ENCODE measurements at places on chromosomes 5 and 9.

DNA sequence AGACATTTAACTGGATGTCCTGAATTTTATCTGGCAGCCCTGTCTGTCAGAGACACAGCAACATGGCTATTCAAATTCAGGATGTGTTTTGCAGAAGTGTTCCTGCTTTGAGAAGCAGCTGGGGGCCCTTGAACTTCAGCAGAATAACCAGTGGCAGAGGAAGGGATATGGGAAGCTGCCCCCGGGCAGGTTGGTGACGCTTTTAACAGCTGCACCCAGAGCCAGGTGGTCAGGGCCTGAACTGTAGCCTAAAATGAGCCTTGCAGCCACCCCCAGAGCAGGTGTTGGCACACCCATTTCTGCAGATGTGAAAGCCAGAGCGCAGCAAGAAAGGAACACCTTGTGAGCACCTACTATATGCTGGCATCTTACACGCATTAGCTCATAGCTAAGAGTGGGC is 128.7 kb upstream of the BOD1 start:
- no peak for DNase-seq

GRCh38 chr5:171513591-171513990 is 94.1 kb downstream of the FGF18 start:
- DNase-seq, result no peak

- DNase-seq, result no peak
Observed at GRCh38 chr5:12615141-12615820, 711.0 kb upstream of the CTNND2 start.

GRCh38 chr5:151250346-151251000 is 2.5 kb upstream of the GM2A start:
- no peak for DNase-seq

GRCh38 chr5:68544091-68544647 is 328.6 kb downstream of the PIK3R1 start:
- no peak for DNase-seq

GRCh38 chr9:4879115-4879558 is 86.4 kb downstream of the RCL1 start:
- no peak for DNase-seq

- DNase-seq, result peak; percentile 83
Observed at GRCh38 chr5:56457887-56458812, 225.0 kb upstream of the ANKRD55 start.

DNA sequence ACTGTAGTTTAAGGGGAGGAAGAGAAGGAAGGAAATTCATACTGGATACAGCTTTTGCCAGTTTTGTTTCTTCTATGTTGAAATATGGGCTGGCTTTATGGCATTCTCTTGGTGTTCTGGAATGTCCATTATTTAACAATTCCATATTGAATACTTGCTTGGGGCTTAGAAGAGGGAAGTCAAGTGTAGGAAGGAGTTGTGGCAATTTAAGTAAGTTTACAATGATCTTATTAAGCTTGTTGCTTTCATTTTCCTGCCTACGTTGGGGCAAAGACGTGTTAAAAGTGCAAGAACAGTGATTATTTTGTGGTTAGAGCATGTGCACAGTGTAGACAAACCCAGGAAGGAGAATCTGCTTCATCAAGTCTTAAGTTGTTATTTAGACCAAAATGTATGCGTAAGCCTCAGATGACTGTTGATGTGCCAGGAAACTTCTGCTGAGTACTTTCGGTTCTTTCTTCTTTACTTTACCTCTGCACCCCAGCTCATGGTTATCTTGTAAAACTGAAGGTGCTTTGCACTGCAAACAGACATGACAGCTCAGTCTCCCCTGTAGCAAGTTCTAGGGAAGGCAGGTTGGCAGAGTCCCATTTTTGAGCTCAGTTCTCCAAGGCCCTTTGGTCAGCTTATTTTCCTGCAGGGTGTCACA is 75.8 kb downstream of the F2RL2 start:
- peak; percentile 11 for DNase-seq

DNA sequence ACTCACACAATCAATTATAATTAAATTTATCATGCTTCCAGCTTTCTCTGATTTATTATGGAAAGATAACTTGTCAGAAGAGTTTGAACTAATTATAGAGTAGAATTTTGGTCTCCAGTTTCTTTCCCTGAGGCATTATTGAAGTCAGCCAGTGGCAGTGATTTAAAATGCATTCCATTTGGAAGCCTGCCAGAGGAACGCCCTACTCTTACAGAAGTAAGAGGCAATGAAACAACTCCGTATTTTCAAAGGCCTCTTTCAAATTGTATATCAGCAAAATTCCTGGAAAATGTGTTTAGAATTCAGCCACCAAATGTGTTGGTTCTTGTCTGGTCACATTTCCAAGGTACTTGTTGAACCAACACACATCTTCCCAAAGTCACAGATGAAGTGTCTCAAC is 640.9 kb downstream of the SEMA5A start:
- peak; percentile 67 for DNase-seq

DNA sequence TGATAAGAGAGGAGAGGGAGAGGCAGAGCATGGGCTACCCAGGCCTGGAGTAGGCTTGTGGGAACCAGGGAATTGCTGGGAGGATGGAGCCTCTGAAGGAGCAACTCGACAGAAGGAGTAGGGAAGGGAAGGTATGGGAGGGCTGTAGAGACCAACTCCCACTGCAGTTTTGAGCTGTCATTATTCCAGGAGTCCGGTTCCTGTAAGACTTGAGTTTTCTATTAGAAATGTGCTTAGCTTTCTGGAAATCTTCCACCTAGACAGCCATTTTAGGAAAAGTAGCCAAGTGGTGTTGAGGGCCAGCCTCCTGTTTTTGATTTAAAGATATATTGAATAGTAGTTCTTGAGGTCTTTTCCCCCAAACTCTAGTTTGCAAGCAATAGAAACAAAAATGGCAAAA is 323.5 kb downstream of the LRRC70 start:
- no peak for DNase-seq

DNA sequence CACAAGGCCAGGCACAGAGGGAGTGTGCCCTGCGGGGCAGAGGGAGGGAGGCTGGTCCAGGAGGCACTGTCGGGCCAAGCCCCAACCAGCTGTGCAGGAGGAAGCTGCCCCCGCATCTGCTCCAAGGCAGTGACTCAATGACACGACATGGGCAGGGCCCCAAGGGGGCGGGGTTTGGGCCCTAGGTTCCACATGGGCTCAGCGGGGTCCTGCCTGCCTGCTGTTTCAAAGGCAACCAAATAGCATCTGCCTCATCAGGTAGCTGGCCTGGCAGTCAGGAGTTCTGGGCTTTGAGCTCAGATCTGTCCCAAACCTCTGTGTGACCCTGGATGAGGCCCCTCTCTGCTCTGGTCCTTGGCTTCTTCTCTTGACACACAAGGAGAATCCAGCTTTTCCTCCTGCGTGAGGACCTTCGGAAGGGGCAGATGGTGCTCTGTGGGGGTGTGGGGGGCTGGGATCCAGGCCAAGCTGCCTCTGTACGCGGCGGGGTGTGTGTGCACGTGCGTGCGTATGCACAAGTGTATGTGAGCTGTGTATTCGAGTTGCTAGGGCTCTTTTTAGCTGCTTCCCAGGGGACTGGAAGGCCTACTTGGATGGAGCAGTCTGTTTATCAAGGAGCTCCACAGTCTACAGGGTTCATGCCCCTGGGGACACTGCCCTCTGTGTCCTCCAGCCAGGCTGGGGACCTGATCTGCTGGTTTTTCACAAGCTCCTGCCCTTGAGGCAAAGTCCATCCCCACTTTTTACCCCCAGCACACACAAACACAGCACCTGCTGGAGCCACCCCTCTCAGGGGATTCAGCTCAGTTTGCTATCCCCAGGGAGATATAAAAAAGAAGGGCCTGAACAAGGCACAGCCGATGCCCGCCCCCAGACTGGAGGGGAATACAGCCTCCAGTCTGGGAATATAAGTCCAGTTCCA is 138.9 kb downstream of the RGS3 start:
- DNase-seq, result peak; percentile 76

DNA sequence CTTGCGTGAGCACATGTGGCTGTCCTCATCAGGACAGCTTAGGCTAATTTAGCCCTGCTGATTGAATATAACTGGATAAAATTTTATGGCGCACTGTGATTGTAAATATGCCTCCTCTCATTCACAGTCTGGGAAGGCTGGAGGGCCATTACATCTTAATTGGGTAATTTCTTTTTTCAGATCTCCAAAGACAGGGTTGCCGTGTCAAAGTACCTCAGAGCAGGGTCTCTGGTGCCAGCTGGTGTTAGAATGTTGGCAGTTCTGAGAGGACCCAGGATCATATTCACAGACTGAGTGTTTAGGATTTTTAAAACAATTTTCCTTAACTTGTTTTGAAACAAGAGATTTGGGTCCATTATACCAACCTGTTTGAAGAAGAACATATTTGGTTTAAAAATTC is 455.7 kb upstream of the TLE4 start:
- DNase-seq, result no peak

GRCh38 chr9:112586599-112587155 is 100.0 kb downstream of the KIAA1958 start:
- peak; percentile 52 for DNase-seq

- DNase-seq, result no peak
Observed at GRCh38 chr5:139037732-139038131, 160.4 kb downstream of the SIL1 start.

GRCh38 chr5:113507601-113508000 is 5.9 kb upstream of the YTHDC2 start:
- DNase-seq, result no peak

- no peak for DNase-seq
Observed at GRCh38 chr9:38344566-38345324, 47.8 kb upstream of the ALDH1B1 start.

- no peak for DNase-seq
Observed at GRCh38 chr9:6052293-6052919, 37.0 kb upstream of the RANBP6 start.

DNA sequence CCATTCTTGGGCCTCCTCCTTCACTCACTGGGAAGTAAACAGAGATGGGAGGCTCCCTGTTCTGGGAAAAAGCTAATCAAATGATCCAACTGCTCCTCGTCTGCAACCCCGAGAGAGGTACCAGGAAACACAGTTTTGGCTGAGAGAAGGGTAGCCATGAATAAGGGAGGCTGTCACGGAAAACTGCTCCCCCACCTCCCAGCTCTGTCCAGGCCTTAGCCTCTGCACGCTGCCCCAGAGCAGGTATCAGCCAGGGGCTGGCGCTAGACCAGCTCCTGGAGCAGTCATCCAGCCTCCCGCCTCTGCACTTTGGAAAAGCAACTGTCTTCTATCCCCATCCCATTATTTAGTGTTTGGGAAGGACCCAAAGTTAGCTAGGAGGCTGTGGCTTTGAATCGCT is 266.1 kb downstream of the NDUFS4 start:
- no peak for DNase-seq

DNA sequence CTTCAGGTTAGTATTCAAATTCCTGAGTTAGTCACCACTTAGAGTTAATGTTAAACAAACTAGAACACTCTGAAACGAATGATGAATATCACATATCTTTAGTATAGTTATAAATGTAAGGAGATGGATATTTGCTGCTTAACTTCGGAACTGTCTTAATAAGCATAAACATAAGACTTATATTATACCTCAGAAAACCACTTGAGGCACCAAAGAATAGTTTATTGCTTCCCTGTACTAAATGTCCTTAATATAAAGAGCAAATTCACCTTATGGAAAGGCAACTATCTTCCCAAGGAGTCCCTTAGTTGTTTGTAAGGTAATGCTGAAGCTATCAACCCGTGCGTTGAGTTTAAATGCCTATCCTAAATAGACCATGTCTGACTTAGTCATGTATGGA is 300.0 kb upstream of the ADAMTSL1 start:
- DNase-seq, result no peak

GRCh38 chr5:83482961-83483360 is 11.4 kb downstream of the VCAN start:
- DNase-seq, result no peak

DNA sequence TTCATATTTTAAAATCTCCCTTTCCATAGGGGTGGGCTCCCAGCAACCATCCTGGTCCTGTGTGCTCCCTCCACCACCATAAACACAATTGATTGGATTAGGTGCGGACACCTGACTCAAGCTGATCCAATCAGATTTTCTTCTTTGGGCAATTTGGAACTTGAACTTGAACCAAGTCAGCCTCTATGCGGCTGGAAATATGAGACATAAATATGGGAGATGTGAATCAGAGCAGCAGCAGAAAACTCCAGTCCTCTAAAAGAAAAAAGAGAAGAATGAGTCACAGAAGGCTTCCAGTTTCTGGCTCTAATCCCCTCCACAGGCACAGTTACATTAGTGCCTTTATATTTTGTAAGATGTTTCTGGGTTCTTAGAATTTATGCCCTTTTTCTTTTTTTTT is 306.6 kb downstream of the MLLT3 start:
- peak; percentile 86 for DNase-seq

DNA sequence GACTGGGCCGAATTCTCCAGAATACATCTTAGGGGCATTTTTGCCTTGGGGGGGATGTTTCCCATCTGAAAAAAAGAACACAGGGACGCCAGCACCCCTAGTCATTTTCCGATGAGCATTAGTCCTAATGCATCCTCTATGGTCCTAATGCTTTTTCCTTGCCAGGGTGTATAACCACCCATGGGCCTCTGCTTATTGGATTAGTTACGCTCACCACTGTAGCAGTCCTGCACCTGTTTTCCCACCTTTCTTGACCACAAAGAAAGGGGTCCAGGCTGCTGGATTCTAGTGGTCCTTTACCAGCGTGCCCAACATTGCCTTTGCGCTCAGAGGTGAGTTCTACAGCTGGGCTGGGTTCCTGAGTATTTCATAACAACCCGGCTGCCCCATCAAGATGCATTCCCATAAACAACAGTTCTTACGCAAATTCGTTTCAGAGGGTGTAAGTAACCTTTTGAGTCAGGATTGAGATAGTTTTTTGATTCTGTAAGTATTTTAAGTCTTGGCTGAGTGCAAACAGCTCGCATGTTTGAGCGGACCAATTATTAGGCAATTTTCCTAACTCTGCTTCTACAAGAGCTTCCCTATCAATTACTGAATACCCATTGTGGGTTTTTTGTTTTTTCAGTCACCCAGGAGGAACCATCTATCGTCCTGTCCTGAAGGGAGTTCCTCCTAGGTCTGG is 135.1 kb downstream of the DROSHA start:
- no peak for DNase-seq

DNA sequence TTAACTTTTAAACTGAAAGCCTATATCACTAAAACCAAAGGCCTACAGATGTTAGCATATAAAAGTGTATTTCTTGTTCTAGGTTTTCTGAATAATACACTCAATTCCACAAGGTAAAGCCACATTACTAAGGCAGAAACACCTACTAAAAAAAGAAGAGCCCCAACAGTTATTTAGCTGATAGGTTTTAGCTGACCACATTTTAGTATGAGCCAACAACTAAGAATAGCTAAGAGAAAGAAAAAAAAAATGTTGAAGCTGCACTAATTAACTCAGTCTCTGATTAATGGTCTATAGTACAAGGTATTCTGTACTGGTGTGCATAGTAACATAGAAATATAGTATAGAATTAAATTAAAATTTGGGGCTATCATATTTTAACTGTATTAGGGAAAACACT is 23.5 kb downstream of the ZFR start:
- DNase-seq, result no peak

DNA sequence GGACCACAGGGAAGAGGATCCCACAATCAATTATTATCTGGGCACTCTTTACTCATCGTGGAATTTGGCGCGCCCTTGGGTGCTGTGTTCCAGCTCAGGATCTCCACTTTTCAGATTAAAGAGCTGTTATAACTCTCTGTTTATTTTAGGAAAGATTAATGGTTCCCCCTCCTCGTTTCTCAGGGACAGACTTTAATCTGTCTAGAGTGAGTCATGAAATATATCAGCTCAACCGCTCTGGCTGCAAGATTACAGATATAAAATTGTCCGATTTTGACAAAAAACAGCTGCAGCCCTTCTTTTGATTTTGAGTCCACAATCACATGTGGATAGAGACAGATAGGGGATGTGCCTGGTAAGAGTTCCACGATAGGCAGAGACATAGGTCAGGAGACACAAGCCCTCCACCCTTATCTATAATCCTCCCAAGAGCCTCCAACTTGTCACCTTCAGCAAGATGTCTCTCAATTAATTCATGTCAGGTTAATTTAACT is 77.6 kb upstream of the ANKRD55 start:
- DNase-seq, result peak; percentile 70
